ENCODE measurements at places on chromosomes 3 and 15.

GRCh38 chr3:151859905-151860304 lies 13.5 kb upstream of the SUCNR1 start:
- no peak for DNase-seq

- DNase-seq, result no peak
Observed at GRCh38 chr3:8201886-8202285, 299.7 kb upstream of the LMCD1 start.

- DNase-seq, result no peak
Observed at GRCh38 chr3:34109846-34110245, 311.4 kb downstream of the PDCD6IP start.

DNA sequence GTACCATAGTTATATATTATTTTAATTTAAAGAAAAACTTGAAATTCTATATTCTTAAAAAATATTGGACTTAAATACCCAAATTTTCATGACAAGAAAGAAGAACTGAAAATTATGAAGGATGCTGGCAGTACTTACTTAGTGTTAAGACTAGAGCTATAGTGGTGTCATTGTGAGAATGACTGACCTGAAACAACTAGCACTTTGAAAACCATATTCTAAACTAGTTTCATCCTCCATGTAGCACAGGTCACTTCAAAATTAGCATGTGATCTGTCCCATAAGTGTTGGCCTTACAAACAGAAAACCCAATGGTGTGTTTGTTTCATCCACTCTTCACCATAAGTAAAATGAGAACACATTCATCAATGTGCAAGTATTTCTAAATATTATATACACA lies 208.6 kb downstream of the ZIC4 start:
- no peak for DNase-seq

- no peak for DNase-seq
Observed at GRCh38 chr15:79769069-79769481, 127.7 kb downstream of the MTHFS start.

DNA sequence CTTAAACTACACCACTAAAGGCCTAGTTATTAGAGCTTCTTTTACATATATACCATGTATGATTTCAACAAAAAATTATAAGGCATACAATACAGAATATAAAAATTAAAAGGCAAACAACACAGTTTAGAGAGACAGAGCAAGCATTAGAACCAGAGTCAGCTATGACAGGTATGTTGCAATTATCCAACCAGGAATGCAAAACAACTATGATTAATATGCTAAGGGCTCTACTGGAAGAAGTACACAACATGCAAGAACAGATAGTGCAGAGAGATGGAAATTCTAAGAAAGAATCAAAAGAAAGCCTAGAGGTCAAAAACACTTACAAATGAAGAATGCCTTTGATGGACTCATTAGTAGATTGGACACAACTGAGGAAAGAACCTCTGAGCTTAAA lies 39.6 kb downstream of the CCDC54 start:
- DNase-seq, result no peak

GRCh38 chr15:43218908-43219706 lies 1.7 kb downstream of the EPB42 start:
- no peak for DNase-seq

DNA sequence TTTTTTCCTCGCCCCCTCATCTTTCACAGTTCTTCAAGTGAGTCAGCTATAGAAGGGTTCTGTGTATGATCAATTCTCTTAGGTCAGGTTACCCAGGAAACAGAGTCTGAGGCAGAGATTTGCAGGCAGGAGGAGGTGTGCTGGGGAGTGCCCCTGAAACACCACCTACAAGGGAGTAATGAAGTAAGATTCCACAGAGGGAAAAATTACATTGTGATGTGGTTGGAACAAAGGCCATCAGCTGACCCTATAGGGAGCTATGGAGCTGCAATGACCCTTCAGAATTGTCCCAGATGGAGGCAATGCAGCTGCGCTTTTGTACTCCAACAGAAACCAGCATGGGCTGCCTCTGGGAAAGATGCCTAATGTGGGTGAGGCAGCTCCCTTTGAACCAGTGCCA lies 142.2 kb upstream of the CNTN3 start:
- DNase-seq, result no peak

GRCh38 chr3:94716326-94717018 lies 653.6 kb downstream of the NSUN3 start:
- no peak for DNase-seq

DNA sequence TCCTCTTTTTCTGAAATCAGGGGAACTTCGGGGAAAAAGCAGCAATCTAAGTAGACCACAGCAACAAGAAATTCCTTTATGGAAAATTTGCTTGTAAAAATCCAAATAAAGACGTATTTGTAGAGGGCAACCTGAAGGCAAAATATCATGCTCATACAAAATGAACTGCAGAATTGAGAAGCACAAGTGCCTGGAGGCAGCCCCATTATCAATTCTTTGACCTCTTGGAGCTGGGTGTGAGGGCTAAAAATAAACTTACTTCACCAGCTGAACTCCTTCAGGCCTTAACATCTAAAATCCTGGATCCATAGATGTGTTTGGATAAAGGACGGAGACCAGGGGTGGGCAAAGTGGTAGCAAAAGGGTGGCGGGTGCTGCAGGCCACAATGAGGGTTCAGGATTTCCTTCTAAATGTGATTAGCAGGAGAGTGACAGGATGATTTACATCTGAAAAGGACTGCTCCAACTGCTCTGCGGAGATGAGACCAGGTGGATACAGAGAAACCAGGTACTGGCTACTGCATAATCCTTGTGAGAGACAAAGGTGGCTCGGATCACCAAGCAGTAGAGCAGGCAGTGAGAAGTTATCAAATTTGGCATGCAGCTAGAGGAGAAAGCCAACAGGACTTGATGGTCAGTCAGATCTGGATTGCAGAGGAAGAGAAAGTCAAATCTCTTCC lies 81.7 kb upstream of the TJP1 start:
- no peak for DNase-seq

DNA sequence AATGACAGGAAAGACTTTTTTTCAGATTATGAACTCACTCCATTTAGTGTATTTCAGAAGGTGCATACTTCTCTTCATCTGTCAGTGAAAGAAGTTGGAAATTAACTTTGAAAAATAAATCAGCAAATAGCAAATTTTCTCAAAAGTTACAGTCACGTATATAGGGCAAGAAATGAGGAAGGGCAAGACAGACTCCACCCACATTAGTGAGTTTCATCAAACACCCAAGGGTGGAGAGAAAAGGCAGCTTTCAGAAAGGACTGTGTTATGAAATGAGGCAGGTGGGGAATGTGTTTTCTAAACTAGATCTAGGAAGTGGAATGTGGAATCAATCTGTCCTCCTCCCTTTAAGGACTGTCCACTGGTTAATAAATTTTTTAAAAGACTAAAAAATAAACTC lies 2.9 kb downstream of the SLC22A13 start:
- DNase-seq, result no peak

DNA sequence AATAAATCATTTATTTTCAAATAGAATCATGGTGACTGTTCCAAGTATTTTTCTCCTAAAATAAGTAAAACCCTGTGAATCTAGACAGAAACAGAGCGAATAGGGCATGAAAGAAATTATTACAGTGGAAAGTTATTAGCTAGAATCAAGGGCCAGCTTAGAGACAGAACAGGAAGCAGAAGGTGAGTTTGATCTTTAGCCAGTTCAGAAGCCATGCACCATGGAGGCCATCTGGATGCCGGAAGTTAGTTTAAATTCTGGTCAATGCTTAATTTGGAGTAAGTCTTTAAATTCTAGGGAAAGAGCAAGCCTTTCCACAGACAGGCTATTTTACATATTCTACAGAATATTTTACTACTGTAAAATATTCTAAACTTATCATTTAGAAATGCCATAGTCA lies 574.8 kb downstream of the CADM2 start:
- no peak for DNase-seq

- no peak for DNase-seq
Observed at GRCh38 chr3:38964204-38964603, 87.5 kb downstream of the SCN11A start.

DNA sequence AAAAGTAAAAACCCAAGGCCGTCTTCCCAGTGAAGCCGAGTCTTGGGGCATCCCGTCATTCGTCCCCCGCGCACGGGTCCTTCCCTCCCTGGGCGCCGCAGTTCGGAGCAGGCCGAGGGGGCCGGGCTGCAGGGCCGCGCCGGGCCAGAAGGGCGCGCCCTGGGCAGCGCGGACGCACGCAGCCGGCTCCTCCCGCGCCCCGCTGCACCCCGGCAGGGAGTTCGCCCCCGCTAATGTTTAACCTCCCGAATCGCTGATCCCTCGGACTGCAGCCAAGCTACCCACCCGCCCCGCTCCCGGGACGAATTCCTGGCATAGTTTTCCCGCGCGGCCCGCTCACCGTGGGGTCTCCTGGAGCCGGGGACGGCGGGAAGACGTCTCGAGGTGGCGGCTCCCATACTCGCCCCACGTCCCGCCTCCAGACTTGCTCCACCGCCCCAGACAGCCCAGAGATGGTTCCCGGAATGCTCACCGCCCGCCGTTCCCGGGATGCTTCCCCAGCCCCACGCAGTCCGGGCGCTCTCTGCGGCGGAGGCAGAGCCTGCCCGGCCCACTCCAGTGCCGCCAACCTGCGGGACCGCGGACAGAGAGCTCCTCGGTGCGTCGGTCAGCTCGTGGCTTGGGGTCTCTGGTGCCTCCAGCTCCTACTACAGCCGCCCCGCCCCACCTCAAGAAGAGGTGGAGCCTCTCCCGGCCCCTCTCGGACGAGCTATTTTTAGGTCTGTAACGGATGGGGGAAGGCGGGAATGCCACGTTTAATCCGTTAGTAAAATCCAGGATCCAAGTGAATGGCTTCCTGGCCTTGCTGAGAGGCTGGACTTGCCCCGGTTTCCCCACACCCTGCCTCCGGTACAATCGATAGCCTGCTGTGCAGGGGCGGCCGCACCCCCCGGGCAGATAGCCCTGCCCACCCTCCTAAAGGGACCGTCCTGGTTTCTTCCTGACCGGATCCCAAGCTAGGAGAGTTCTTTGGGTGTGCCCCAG lies at the start of gene DZIP1L:
DZIP1L (minus strand) TSS at position 621 of the 984 bp plus-strand sequence. CDS start 11,637 bp downstream, outside the sequence.
- no peak for DNase-seq

DNA sequence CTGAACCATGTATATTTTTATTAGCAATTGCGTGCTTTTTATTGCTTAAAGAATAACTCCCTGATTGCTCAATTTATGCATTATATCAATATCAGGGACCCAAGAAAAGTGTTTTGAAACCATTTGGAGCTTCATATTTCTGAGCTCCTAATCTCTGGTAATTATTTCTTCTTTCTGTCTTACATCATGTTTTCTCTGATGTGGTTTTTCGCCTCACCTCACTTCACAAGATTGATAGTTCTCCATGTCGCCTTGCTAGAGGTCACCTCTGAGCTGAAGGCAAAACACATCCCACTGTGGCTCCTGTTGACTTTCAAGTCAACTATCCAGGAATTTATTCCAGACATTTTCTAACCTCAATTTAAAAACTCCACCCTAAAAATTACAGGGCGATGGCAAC lies 837.4 kb downstream of the CADM2 start:
- no peak for DNase-seq

- DNase-seq, result no peak
Observed at GRCh38 chr3:22939349-22939748, 263.8 kb upstream of the UBE2E2 start.

All from activated CD4-positive, alpha-beta T cell treated with anti-CD3 and anti-CD28 coated beads, Interleukin-2, amount 50 U/mL, for 24 hours (primary cell).